ENCODE measurements at places on chromosomes 11 and 22.

DNA sequence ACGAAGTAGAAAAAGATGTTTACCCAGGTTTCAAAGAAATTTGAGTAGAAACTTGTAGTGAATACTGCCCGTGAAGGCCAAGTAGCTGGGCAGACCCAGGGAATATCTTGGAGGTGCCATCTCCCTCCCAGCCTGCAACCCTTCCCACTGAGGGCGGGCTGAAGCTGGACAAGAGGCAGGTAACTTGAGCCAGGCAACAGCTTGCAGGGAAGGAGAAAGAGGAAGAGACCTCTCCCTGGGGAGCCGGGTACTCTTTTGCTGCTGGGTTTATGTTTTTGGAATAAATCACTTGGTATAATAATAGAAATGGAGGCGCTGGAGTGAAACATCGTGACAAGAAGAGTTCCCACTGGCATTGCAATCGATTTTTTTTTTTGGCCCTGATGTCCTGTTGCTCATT is 49.4 kb upstream of the JAM3 start:
- no peak for DNase-seq

DNA sequence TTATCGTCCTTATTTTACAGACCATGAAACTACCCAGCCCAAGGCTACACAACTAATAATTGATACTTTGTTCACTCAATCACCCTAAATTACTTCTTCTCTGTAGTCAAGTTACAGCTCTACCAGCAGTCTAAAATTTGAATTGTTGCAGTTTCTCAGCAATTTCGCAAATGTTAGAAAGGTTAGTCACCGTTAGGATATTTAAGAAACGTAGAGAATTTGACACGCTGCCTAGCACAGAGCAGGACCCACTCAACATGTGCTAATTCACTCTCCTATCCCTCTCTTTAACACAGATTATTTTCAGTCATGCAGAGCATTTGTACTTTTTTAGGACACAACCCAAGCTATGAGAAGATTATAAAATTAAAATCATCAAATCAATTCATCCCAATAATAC is 771.1 kb upstream of the LUZP2 start:
- DNase-seq: no peak

- no peak for DNase-seq
These were observed 1.4 kb upstream of the OSBPL5 start for GRCh38 chr11:3166268-3167142.

DNA sequence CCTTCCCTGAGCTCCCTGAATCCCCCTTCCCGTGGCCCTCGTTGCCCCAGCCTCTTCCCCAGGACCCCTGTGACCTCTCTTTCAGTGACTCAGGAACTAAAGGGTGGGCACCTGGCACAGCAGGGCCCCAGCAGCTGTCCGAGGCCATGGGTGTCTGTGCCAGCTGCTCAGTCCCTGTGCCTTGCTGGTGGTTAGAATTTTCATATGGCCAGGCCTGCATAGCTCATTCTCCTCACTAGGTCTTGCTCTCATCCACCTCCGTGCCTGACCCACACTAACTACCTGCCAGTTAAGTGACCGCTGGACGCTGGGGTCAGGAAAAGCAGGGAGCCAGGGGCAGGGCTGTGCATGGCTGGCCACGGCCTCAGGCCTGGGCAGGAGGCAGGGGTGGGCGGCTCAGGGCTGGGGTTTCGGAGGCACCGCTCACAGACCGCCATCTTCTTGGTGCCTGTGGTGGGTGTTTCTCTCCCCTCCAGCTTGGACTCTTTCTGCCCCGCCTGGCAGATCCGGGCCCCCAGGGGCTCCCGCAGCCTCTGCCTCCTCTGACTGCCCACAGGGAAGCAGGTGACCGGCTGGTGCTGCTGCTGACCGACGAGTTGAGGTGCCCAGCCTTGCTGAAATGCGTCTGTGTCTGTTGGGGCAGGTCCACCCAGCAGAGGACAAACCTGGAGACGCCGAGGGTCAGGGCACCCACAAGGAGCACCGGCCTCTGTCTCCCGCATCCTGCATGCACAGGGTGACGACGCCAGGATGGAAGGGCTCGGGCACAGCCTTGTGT is 20.3 kb downstream of the MRGPRD start:
- DNase-seq: no peak

- DNase-seq: no peak
These were observed 19.4 kb upstream of the SIK2 start for GRCh38 chr11:111582881-111583280.

GRCh38 chr22:29907753-29908515 is 25.0 kb downstream of the MTMR3 start:
- DNase-seq: no peak

DNA sequence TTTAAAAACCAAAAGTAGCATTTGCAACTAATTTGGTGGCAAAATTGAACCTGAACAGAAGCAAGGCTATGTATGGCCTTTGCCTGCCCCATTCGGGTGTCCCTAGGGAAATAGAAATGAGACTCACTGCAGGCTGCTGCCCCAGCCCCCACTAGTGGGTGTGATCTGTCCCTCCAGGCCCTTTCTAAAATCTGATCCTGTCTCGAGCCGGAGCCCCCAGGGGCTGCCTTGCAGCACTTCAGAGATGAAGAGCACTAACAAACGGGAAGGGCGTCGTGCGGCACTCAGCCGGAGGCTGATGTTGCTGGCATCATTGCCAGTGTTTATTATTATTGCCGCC is 43.2 kb downstream of the CD82 start:
- no peak for DNase-seq

- DNase-seq: no peak
These were observed 44.2 kb downstream of the CERK start for GRCh38 chr22:46693634-46694415.

DNA sequence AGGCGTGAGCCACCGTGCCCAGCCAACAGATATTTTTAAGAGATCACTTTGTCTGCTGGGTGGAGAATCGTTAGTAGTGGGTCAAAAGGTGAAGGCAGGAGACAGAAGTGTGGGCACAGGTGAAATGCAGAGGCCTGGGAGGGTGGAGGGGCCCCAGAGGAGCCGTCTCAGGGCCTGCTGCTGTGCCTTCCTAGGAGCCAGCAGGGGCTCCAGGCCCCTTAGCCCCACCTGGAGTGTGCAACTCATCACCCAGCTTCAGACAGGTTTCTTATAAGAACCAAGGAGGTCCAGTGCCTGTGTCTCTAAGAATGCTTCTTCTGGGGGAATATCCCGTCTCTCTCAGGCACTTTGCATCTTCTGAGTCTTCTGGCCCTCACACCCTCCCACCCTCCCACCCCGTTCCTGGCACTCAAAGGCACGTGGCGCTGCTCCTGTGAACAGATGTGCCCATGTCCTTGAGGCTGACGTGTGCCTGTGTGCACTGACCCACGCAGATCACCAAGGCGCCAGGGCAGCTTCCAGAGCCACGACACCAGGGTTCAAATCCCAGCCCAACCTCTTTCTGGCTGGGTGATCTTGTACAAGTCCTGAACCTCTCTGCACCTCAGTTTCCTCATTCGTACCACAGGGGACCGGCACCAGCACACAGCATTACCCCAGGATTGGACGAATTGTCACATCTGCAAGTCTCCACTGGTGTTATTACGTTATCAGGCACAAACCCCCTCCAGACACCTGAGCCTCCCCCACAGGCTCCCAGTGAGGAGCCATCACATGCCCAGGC is 3.4 kb downstream of the ARSA start:
- DNase-seq: no peak

Data from effector CD8-positive, alpha-beta T cell (primary cell).